ENCODE measurements at places on chromosomes 2 and 18.

DNA sequence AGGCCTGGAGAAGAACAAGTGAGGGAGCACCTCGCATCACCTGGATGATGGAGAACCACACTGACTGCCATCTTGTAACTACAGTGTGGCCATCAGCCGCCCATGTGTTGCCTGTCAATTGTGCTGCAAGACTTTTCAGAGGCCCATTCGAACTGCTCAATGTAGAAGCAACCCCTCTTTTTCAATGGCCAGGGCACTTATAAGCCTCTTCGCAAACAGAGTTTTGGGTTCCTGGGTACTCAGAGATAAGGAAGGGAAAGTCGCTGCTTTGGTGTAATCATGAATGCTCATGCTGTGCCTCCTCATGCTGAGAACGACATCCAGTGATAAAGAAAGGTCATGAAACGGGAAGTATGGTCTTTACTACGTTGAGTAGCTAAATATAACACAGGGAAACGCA lies 143.9 kb upstream of the SLC39A10 start:
- DNase-seq, result peak; percentile 6

GRCh38 chr2:121721926-121722325 lies 14.7 kb downstream of the NIFK start:
- DNase-seq, result no peak

DNA sequence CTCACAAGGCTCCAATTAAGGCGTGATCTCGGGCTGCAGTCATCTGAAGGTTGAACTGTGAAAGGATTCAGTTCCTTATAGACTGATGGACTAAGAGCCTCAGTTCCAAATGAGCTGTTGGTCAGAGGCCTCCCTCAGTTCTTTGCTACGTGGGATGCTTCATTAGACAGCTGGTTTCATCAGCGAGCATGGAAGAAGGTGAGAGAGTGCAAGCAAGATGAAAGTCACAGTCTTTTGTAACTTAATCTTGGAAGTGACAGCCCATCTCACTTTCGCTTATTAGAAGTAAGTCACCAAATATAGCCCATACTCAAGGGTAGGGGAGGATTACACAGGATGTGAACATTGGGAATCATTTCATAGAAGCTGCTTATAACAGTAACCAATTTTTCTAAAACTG lies 26.8 kb downstream of the PPP1CB start:
- no peak for DNase-seq

DNA sequence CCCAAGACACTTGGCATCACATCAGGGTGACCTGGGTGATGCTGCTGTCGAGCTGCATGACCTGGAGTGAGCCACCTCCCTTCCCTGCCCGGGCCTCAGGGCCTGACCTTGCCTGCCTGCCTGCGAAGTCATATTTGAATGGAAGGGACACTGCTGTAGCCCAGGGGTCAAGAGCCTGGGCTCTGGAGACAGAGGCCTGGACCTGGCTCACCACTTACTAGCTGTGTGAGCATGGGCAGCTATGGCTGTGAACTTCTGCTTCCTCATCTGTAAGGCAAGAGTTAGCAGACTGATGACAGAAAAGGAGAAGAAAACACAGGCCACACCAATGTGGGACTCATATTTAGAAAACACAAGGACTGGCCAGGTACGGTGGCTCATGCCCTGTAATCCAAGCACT lies 118.7 kb downstream of the ZFP36L2 start:
- DNase-seq, result no peak

DNA sequence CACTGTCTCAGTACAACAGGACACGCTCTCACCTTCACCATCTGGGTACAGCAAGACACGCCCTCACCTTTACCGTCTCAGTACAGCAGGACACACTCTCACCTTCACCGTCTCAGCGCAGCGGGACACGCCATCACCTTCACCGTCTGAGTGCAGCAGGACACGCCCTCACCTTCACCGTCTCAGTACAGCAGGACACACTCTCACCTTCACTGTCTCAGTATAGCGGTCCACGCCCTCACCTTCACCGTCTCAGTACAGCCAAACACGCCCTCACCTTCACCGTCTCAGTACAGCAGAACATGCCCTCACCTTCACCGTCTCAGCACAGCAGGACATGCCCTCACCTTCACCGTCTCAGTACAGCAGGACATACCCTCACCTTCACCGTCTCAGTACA lies 109.9 kb upstream of the CTDP1 start:
- peak; percentile 35 for DNase-seq

DNA sequence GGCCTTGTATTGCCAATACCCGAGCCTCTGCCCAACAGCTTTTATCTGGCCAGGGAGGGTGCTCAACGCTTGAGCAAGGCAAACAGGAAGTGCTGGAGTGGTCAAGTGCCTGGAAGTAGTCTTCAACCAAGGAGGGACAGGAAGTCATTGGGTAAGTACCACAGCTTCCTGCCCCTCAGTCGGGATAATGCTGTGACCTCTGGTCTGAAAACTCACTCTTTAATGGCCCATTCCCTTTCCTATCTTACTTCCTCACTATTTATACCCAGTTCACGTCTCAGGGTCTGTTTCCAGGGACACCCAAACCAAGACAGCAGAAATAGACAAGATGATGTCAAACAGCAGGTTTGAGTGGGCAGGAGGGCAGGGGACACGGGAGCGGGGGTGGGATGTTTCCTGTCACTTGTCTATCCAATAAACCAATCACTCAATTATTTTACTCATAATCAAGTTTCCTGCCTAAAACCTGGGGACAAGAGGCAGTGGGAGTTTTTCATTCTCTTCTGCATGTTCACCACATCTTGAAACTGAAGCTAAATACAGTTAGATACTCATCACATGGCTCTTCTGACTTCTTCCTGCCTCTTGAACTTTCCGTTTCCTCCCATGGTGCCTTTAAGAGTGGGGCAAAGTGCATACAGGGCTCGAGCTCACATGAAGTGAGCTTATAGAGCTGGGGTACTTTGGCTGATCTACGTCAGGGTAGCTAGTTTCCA lies 68.9 kb upstream of the CAB39 start:
- no peak for DNase-seq

- peak; percentile 37 for DNase-seq
These were observed 2.1 kb upstream of the SMAD2 start for GRCh38 chr18:47932603-47933002.

DNA sequence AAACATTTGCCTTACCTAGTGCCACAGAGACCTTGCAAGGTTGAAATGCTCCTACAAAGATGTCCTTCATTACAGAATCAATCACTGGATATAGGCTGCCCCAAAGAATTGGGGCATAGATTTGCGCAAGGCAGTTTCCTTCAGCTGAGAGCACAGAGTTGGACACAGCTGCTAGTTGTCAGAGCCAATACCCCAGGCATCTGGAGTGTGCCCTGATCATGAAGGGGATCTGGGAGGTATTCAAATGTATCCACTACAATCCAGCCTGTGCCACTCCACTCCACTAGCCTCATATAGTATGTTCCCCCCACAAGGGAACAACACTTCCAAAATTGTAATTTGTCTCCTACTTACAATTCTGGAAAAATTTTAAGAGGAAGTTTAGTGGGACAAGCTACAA lies 62.3 kb upstream of the ITPRID2 start:
- no peak for DNase-seq

DNA sequence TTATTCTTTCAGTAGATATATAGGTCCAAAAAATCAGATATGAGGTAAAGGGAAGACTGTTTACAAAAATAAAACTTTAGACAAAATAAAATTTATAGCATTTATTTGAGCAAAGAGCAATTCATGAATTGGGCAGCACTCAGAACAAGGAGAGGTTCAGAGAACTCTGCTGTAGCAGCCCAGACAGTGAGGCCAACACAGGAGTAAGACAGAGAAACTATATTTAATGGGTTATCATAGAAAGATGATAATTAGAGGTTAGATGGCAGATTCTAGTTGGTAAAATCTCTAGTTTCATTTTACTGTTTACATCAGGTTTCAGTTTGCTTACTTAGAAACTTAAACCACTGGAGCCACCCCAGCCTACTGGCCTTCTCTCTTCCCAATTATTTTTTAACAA lies 30.1 kb upstream of the SP140L start:
- no peak for DNase-seq

- DNase-seq, result no peak
These were observed 624.3 kb upstream of the FANCL start for GRCh38 chr2:58865436-58865835.

- DNase-seq, result peak; percentile 91
These were observed 473.9 kb downstream of the ARHGAP15 start for GRCh38 chr2:143603035-143603655.

GRCh38 chr2:111704246-111704645 lies 179.7 kb downstream of the ANAPC1 start:
- no peak for DNase-seq

- peak; percentile 64 for DNase-seq
These were observed 16.1 kb downstream of the CCDC178 start for GRCh38 chr18:33424266-33424946.

DNA sequence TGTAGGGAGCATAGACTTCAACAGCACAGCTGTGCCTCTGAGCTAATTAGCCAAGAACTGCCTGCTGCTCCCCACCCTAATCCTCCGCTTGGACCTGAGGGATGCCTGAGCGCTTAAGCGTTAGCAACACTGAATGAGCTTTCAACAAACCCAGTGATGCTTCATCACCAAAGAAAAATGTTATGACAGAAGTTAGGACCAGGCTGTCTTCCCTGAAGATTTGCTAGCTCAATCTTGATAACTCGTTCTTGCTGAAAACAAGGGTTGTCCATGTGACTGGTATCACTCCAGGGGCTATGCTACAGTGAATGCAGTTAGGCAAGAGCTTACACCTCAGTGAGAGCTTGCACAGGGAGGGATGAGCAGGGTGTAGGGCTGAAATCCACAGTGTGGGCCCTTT lies 190.7 kb upstream of the SIX2 start:
- DNase-seq, result no peak

DNA sequence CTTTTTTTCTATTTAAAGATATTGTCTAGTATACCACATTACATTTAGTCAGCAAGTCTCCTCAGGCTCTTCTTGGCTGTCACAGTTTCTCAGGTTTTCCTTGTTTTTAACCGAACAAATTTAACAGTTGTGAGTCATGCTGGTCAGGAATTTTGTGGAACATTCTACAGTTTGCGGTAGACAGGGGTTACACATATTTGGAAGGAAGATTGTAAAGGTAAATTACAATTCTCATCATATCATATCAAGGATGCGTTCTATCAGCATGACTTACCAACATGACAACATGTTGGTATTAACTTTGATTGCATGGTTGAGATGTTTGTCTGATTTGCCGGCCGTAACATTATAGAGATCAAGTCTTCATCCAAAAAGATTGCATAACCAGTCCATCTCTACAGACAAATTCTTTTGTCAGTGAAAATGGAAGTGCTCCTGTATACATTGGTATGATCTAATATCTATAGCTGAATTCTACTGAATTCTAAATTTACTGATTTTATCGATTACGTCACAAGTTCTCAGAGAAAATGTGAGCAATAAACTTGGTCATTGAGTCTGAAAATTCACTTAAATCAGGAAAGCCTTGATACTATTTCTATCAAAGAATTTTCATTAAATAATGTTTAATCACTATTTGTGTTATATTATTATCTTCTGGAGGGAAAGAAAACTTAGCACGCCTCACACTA lies 664.4 kb upstream of the SLC8A1 start:
- no peak for DNase-seq

DNA sequence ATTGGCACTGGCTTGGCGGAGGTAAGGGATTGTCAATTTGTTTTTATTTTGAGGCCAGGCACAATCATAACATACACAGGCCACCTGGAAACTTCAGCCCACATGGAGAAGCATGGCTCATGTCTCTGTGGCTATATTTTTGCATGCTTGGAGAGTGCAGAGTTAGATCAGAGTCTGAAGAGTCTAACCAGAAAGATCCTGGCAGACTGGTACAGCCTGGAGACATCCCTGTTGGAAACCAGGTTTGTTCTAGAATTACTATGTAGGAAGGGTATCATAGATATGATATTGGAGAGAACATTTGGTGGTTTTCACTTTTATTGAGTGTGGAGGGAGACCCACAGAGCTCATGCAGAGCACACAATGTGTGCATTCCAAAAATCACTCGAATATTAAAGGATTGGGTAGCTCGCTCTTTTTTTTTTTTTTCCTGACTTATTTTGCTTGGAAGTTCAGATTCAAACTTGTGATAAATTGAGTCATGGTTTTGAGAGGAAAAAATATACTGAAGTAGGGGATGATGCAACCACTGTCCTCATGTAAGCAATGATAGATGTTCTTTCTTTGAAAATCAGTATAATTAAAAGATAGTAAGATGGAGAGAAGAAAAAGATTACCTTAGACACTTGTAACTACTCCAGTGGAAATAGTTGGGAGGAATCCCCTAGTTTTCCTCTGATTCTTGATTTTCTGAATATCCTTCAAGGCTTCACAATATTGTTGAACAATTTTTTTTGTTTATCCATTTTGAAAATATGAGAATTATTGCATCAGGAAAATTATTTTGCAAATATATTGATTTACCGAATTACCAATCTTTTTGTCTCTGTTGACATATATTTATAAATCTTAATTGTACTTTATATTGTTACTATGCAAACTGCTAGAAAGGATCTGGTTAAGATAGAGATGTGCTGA lies 185.7 kb upstream of the ZEB2 start:
- no peak for DNase-seq

- no peak for DNase-seq
These were observed 41.4 kb upstream of the EPG5 start for GRCh38 chr18:46008531-46008930.

- no peak for DNase-seq
These were observed 268.3 kb upstream of the MGAT5 start for GRCh38 chr2:133985563-133985962.

- DNase-seq, result no peak
These were observed 56.2 kb upstream of the ID2 start for GRCh38 chr2:8625399-8626300.

GRCh38 chr2:209549589-209549988 lies 125.7 kb downstream of the MAP2 start:
- no peak for DNase-seq

DNA sequence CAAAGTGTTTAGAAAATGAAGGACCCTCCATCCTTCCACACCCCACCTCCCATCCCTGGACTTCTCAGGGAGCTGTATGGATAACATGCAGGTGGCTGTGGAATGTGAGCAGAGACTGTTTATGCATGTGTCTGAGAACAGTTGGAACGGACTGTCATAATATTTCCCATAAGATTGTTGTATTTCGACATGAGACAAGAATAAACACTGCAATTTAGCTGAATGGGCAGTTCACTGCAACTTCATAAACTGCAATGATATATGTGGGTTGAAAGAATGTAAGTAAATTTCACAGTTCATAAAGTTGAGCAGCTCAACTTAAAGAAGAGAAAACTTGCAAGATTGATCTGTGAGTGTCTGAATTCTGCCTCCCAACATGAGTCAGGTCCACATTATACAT lies 74.6 kb downstream of the MEP1B start:
- DNase-seq, result no peak

- DNase-seq, result no peak
These were observed at the start of gene LBX2 for GRCh38 chr2:74499267-74499939. TSS of gene LBX2 (minus strand) at chr2:74499603. CDS start at chr2:74499537, 66 bp downstream.

Data from NCI-H146 (cell line).